H4 (cell line): ENCODE measurements at places on chromosomes 4 and X. TPM values are rescaled to one million over a fixed set of nuclear protein-coding genes. Genes with fewer than 3 reads are reported as not detected.

DNA sequence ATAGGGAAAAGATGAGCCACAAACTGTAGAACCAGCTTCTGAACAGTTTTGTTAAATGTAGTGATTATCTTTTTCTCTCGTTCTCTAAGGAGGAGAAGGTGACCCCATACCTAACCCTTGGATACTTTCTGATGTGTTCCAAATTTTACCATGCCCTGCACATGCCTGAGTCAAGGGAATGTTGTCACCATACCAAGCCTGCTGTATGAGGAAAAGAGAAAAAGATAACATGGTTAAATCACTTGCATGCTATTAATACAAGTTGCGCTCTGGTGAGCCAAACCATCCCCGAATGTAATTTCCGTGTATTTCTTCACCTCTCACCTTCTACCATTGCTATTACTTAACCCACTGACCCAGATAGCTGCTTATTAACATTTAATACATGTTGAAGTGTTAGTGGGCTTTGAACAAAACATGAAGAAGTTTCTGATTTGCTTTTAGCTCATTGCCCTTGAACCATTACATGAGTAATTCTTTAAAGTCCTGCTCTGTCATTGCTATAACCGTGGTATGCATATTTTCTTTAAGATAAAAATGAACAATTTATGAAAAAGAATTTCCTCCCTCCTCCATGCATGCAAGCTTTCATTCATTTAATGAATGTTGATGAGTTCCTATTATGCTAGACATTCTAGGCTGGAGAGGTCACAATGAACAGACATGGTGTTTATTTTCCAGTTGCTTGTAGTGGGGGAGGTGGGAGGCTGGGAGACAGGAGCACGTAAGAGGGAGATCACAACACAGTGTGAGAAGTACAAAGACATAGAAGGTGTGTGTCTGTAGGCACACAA lies 13.6 kb upstream of the KIT start:
- DNase-seq, result no peak

- DNase-seq, result no peak
Observed at GRCh38 chrX:12970691-12971202, 4.2 kb upstream of the TMSB4X start.

GRCh38 chr4:74670583-74670982 lies 123.7 kb downstream of the BTC start:
- no peak for DNase-seq

GRCh38 chrX:10076765-10077164 lies 80.0 kb upstream of the CLCN4 start:
- no peak for DNase-seq

GRCh38 chrX:111182997-111183396 lies 87.0 kb downstream of the PAK3 start:
- DNase-seq, result no peak

GRCh38 chr4:145861336-145862318 lies 77.0 kb downstream of the ZNF827 start:
- no peak for DNase-seq

DNA sequence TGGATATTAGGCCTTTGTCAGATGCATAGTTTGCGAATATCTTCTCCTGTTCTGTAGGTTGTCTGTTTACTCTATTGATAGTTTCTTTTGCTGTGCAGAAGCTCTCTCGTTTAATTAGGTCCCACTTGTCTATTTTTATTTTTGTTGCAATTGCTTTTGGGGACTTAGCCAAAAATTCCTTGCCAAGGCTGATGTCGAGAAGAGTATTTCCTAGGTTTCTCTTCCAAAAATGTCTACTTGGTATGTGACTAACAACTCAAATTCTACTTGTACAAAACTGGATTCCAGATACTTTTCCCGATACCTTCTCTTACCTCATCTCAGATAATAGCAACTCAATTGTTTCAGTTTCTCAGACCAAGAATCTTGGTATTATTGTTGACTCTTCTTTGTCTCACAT lies 142.4 kb upstream of the GLRA2 start:
- DNase-seq, result no peak

- DNase-seq, result no peak
Observed at GRCh38 chrX:39542316-39542715, 555.4 kb downstream of the BCOR start.

- no peak for DNase-seq
Observed at GRCh38 chr4:184812651-184813181, 13.1 kb downstream of the ACSL1 start.

DNA sequence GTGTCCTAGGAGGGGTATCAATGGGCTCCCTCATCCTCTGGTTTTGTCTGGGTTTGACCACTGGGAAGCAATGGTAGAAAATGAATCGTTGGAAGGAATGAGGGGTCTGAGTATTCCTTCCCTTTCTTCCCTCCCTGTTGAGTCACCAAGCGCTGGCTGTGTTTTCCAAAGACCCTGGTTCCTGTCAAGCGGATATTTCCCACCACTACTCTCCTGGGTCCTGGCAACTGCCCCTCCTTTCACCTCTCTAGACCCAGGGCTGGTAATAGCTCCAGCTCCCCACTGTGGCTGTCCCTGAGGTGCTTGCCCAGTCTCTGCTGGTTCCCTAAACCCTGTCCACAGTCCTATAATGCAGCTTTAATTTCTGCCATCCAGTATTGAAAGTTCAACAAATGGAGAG lies 22.2 kb downstream of the SMIM43 start:
- DNase-seq, result no peak

DNA sequence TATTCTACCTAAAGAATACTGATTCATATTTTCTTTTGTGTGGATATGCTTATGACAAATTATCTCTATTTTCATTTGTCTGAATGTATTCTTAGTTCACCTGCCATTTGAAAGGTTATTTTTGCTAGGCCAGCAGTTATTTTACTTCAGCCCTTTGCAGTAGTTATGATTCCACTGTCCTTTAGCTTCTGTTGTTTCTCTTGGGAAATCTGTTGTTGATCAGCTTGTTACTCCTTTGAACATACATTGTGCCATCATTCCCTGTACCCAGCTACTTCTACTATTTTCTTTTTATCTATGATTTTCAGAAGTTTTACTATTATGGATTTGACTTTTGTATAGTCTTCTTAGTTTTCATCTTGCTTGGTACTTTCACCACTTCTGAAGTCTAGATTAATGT lies 37.2 kb downstream of the RBM46 start:
- DNase-seq, result no peak

Gene RRH
- not detected in 2 replicates for total RNA-seq

Gene LONRF3
- total RNA-seq, result 1.8 and 2.7 TPM in 2 replicates

Gene PDHA1
- total RNA-seq, result 48.2 and 78.1 TPM in 2 replicates

Gene DDX60
- 20.0 and 30.2 TPM in 2 replicates for total RNA-seq

Gene TBX22
- total RNA-seq, result 0.48 and 0.58 TPM in 2 replicates

Gene ERAS
- not detected in 2 replicates for total RNA-seq

Gene ZMAT1
- total RNA-seq, result 0.37 and 1.2 TPM in 2 replicates

Gene MGAT4D
- not detected in 2 replicates for total RNA-seq

Gene JADE3
- 4.6 and 5.6 TPM in 2 replicates for total RNA-seq
